Activated CD8-positive, alpha-beta T cell treated with anti-CD3 and anti-CD28 coated beads for 36 hours (primary cell): ENCODE measurements at places on chromosomes 6 and 20.

- no peak for DNase-seq
Observed at GRCh38 chr20:564192-564591, 20.6 kb upstream of the CSNK2A1 start.

- no peak for DNase-seq
Observed at GRCh38 chr6:149948011-149948410, 6.2 kb downstream of the ULBP2 start.

DNA sequence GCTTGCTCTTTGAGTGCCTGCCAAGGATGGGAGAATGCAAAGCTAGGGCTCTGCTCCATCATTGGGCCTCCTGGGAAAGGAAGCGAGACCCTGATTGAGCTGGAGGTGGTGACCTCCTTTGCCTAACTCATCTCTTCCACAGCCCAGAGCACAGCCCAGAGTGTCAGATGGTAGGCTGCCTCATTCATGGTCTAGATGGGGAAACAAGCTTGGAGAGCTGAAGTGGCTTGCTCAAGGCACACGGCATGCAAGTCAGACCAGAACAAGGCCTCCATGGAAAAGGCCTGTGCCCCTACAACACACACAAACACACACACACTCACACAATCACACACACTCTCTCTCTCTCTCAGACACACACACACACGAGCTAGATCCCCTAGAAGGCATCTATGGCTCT is 17.5 kb downstream of the TGM3 start:
- DNase-seq: no peak

GRCh38 chr6:100780648-100781047 is 100.5 kb downstream of the ASCC3 start:
- no peak for DNase-seq

DNA sequence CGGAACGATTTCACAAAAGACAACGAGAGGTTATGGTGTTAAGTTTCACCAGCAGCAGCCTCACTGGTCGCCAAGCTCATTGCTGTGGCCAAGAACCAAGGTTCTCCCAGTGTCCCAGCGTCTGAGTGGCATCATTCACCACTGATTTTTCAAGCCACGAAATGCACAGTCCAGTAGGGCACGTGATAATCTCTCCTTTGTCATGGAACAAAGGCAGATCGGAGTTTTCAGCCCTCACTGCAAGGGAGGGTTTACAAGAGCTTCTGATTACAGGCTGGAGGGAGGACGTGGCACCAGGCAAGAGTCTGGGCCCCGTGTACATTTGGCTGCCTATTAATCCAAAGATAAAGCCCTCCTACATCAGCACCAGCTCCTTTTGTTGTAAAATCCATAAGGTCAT is 2.0 kb downstream of the CD24 start:
- DNase-seq: no peak

DNA sequence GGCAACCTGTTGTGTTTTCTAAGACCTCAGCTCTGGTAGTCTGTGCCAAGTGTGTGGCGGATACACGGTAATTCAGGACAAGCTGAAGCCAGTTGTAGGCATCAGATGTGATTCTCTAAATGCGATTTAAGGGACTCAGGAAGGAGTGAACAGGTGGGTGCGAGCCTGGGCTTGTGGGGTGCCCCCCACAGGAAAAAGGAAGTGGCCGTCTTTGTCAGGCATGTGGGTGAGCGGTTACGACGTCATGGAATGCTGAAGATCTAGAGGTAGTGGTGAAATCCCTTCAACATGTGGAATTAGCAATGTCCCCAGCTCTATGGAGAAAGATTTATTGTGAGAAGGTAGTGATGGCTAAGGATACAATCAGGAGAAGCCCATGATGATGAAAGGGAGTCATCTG is 95.1 kb upstream of the EXOC2 start:
- DNase-seq: peak; percentile 81

DNA sequence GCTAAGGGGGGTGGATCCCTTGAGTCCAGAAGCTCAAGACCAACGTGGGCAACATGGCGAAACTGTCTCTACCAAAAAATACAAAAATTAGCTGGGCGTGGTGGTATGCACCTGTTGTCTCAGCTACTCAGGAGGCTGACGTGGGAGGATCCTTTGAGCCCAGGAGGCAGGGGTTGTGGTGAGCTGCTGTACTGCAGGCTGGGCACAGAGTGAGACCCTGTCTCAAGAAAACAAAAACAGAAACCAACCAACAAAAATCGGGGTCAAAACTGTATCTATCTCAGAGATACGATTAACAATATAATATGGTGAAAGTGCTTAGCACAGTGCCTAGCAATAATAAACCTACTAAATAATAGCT is 20.7 kb upstream of the BCAS1 start:
- DNase-seq: no peak

GRCh38 chr6:148203970-148204369 is 138.7 kb upstream of the SASH1 start:
- peak; percentile 85 for DNase-seq

- peak; percentile 40 for DNase-seq
Observed at GRCh38 chr6:159761129-159761872, 544 bp upstream of the ACAT2 start.

DNA sequence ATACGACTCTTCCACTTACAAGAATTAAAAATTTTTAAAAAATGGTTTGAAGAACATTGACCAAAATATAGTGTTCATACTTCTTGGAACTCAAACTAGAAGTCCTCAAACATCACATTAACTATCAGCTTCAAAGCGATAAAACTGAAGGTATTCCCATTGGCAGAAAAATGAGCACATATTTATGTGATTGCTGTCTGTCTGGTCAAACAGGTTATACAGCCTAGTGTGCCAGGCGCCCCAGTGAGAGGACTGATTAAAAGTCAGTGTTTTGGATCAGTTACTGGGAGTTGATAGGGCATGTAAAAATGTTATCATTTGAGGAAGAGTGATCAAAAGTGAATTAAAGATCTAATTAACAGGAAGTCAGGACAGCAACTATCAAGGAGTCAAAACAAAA is 738.8 kb downstream of the HDGFL1 start:
- no peak for DNase-seq

DNA sequence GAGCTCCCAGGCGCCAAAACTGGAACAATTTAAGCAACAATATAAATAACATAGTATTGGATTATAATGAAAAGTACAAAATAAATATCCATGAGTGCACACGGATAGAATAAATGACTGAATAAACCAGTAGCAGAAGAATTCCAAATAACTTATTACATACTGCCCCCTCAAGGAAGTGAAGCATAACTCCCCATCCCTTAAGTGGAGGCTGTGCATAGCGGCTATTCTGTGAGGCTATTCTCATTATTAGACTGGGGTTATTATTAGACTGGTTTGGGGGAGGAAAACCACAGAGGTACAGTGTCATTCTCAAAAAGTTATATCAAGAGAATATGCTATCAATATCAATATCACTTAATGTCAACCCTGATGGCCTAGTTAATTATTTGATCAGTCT is 94.4 kb upstream of the SIRPA start:
- DNase-seq: no peak

GRCh38 chr6:38209371-38210260 is 390.1 kb downstream of the ZFAND3 start:
- DNase-seq: no peak

- no peak for DNase-seq
Observed at GRCh38 chr6:5203546-5203945, 57.2 kb downstream of the LYRM4 start.

- no peak for DNase-seq
Observed at GRCh38 chr6:16204653-16205376, 33.6 kb upstream of the GMPR start.

DNA sequence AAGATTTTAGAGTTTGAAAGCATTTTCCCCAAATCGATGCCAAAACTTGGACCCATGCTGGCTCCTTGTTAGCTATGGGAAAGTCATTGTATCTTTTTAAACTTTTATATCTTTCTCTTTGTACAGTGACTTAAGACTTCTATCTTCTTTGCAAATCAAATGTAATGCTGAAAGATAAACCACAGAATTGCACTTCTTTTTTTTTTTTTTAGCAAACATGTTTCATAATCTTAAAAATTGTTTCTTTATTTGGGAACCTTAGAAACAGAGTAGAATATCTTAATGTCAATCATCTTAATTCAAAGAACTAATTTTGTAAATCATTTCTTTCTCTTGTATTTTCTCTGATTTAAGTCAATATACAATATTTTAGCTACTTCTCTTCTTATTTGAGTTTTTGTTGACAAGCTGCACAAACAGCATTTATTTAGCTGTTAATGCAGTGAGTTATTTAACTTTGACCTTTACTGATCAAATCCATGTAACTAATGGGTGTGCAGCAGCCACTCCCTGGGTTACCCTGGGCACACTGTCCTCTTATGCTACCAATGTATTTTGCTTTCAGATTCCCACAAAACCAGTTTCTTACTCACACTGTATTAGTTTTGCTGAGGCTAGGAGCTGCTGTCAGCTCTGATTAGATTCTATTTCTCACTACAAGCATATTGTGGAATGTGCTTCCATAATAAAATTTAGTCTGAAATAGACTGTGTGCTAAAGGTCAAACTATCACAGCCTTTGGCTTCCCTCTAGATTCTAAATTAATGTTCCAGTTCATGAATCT is 279.6 kb downstream of the ADGB start:
- no peak for DNase-seq

DNA sequence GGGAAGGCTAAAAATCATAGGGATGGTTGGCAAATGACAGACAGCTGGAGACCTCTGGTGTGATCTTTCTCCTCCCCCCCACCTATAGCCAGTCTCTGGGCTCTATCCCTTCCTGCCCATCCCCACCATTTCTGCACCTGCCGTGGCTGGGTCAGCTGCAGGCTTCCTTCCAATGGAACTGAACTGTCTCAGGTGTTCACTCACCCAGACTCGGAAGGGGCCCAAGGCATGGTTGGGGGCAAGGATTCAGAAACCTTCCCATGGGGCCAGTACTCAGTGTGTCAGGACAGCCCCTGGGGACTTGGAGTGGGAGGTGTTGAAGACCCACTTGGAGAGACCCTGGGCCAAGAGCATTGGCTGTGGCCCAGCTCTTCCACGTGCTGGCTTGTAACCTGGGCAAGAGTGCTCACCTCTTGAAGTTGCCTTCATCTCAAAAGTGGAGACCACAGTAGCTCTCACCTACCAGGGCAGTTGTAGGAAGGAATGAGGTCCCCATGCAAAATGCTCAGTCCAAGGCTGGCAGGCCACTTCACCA is 1.7 kb upstream of the PHACTR3 start:
- no peak for DNase-seq

DNA sequence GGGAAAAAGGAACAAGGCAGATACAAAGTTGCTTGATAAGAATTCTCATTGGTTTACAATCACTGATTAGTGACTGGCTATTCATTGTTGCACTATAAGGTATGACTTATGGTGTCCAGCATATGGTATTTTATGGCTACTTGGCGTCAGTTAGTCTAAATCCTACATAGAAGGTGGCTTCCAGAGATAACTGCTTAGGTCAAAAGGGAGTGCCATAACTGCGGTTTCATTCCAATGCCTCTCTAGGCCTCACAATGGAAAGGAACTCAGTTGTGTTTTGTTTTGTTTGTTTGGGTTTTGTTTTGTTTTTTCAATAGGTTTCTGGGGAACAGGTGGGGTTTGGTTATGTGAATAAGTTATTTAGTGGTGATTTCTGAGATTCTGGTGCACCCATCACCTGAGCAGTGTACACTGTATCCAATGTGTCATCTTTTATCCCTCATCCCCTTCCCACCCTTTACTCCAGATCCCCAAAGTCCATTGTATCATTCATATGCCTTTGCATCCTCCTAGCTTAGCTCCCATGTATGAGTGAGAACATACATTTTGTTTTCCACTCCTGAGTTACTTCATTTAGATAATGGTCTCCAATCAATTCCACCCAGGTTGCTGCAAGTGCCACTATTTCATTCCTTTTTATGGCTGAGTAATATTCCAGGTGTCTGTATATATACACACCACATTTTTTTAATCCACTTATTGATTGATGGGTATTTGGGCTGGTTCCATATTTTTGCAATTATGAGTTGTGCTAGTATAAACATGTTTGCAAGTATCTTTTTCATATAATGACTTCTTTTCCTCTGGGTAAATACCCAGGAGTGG is 7.0 kb downstream of the GOPC start:
- no peak for DNase-seq

DNA sequence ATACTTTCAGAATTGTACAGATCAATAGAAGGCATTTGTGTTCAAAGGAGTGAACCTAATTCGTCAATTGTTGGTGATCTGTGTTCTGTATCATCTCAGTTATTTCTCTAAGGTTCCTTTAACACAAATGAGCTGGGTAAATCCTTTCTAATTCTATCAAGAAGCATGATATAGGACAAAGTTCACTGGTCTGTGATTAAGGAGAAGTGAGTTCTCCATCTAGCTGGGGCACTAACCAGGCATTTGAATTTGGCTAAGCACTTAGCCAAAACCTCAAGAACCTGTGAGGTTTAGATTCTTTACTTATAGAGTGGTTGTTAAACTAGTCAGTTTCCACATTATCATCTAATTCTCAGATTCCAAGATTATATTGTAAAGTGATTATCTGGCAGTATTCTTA is 50.3 kb downstream of the DOP1A start:
- DNase-seq: no peak

GRCh38 chr6:13561624-13562267 is 12.7 kb upstream of the SIRT5 start:
- no peak for DNase-seq

GRCh38 chr6:118501099-118501498 is 47.0 kb upstream of the PLN start:
- no peak for DNase-seq

DNA sequence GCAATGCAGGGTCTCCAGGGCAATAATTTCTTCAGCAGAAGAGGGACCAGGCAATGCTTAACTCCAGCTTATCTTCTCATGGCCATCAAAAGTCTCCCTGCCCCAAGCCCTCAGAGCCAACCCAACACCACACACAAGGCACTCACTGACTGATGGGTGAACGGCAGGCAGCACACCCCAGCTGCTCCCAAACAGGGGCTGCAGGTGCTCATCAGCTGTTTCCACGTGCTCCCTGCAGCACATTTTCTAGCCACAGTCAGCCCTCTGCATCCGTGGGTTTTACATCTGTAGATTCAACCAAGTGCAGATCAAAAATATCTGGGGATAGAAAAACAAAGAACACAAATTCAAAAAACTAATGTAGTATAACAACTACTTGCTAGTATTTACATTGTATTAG is 4.0 kb upstream of the GABRR1 start:
- DNase-seq: no peak

- no peak for DNase-seq
Observed at GRCh38 chr20:50219600-50219999, 29.0 kb downstream of the CEBPB start.

DNA sequence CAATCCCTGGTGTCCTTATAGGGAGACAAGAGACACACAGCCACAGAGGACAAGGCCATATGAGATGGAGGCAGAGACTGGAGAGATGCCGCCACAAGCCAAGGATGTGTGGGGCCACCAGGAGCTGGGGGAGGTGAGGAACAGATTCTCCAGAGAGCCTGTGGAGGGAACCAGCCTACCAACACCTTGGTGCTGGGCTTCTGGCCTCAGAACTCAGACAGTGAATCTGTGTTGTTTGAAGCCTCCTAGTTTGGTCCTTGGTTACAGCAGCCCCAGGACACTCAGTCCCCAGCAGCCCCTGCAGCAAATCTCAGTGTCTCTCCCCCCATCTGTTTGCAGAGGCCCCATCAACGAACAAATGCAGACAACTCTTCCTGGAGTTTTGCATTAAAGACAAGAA is 73.2 kb upstream of the BHLHE23 start:
- DNase-seq: no peak
